ENCODE measurements at places on chromosomes 1 and 21. TPM values are rescaled to one million over a fixed set of nuclear protein-coding genes. Genes with fewer than 3 reads are reported as not detected.

The OR2T11 gene
- not detected for total RNA-seq

The MTX1 gene
- 9.7 TPM for total RNA-seq

The SPRR5 gene
- total RNA-seq: not detected

GRCh38 chr1:94989911-94990473, 63.1 kb upstream of the CNN3 start:
- peak; percentile 79 for DNase-seq

GRCh38 chr21:31974454-31974985, 101.7 kb downstream of the HUNK start:
- no peak for DNase-seq

- no peak for DNase-seq
These were observed 34.7 kb upstream of the CASZ1 start for GRCh38 chr1:10830961-10831668.

- peak; percentile 86 for DNase-seq
These were observed at the start of gene UBQLN4 for GRCh38 chr1:156053768-156054499. Gene UBQLN4 (minus strand): TSS chr1:156053798. CDS start chr1:156053701, 97 bp downstream.

DNA sequence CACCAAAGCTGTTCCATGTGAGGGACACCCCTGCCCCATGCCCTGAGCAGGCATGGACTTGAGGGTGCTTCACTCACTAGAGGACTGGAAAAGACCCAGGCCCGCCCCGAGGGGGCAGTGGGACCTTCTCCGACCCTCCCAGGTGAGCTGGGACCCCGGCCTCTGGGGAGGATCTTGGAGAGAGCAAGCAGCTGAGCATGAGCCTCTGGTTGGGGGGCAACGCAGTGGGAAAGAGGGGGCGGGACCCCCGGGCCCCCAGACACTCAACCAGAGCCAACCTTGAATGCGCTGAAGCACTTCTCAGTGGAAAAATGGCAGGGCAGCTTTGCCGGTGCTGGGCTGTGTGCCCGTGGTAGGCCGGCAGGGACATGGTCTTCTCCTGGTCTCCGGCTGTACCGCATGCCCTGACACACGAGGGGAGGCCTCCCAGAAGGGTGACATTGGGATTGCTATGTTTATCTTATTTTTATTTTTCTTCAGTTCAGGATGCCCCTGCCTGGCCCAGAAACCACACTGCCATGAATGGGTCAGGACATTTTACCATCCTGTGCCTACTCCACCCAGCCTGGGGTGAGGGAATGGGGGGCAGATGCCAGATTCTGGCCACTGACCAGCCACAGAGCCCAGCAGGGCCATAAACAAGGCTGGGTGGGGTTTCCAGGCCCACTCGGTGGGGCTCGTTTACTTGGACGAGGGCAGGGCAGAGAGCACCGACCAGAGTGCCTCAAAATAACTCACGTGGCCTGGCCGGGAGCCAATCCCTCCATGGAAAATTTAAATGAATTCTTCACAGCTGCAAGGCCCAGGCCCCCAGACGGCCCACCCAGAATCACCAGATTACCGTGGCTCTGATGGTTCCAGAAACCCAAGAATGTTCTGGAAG, 17.2 kb upstream of the LAPTM5 start:
- no peak for DNase-seq

- no peak for DNase-seq
These were observed 2.7 kb upstream of the NTNG1 start for GRCh38 chr1:107138166-107138565.

- no peak for DNase-seq
These were observed 25.4 kb downstream of the FMN2 start for GRCh38 chr1:240116831-240117769.

- no peak for DNase-seq
These were observed 870 bp downstream of the FBXO28 start for GRCh38 chr1:224114787-224115175.

All from uterus (tissue), 4 donors.